CD4-positive, alpha-beta T cell treated with Interleukin-4 for 1 hour (primary cell): ENCODE measurements at places on chromosomes 11 and 22.

DNA sequence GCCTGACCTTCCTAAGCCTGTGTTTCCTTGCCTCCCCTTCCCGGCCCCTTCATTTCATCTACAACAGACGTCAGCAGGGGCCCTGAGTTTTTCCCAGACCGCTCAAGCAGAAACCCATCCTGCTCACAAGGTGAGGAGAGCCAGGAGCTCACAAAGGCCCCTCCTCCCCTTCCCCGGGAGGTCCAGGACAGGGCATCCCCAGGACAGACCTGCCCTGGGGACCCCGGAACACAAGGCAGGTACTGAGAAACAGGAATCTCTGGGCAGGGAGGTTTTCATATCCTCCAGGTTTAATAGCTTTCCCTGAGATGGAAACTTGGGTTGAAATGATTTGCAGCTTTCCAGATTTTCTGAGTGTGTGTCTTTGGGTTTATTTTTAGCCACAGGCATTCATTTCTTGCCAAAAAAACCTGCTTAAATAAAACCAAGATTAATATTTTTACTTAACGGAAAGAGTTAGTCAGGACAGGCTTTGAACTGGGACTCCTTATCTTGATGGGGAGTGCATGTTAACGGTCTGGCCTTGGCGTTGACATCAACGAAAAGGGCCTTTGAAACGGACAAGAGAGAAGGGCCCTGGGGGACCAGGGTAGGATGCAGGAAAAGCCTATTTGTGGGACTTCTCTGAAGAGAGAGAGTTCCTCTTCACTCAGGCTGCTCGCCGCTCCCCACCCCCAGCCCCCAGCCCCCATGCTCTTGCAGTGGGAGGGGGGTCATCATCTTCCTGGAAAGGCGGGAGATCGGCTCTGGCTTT lies 38.5 kb downstream of the TIMP3 start:
- DNase-seq, result no peak

DNA sequence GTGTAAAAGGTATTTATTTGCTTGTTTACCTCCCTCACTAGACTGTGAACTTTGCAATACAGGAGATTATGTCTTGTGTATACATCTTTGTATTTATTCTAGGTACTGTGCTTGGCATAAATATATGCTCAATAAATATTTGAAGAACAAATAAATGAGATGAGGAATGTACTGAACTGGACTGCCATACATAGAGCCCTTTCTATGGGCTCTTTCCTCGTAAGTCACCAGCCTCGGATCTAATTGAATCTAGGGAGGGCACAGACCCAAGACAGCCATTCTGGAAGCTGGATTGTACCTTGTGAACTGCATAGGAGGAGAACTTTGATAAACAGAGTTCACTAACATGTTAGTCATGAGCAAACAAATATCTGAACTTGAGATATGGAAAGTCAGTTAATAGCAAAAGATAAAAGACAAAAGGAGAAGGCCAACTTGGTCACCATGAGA lies 503.9 kb downstream of the INSC start:
- DNase-seq, result no peak

- no peak for DNase-seq
Measured at GRCh38 chr11:64110465-64111375, 55.2 kb downstream of the MACROD1 start.

DNA sequence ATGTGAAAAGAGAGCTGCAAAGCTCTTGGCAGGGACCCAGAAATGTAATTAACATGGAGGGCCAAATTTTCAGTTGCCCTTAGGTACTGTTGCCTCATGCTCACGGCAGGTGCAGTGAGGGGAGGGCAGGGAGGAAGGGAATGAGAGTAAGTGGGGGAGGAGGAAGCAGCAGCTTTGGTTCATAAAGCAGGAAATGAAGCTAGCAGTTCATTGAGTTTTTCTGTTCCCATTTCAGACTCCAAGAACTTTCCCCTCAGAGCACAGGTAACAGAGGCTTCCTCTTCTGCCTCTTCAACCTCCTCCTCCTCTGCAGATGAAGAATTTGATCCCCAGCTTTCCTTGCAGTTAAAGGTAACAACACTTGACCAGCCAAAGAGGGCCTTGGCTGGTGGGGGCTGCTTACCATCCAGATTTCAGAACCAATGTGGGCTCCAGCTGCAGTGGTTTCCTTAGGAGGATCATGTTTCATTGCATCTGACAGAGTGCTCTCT lies 57.9 kb upstream of the PARVA start:
- no peak for DNase-seq

GRCh38 chr11:5384335-5384734 lies 723 bp downstream of the OR51M1 start:
- DNase-seq, result no peak

GRCh38 chr11:27230192-27230572 lies 132.8 kb downstream of the CCDC34 start:
- DNase-seq, result no peak

DNA sequence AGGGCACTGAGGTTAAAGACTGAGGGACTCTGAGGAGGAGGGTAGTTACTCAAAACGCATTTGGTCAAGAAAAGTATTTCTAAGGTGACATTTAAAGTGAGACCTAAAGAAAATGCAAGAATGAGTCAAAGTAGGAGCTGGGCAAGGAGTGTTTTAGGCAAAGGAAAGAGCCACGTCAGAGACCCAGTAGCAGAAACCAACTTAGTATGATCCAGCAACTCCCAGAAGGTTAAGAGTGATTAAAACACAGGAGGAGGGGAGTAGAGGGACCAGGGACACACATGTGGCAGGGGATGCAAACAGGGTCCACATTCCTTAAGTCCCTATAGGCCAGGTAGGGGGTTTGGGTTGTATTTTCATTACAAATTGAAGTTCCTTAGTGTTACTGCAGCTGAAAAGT lies 24.3 kb upstream of the CCDC34 start:
- DNase-seq, result no peak
